ENCODE measurements at places on chromosomes 1 and 21.
A peak's percentile ranks its signal among the peaks of the same experiment; 100 is the strongest.

- DNase-seq, result no peak
These were observed 209.5 kb upstream of the GALNT2 start for GRCh38 chr1:229857585-229857984.

DNA sequence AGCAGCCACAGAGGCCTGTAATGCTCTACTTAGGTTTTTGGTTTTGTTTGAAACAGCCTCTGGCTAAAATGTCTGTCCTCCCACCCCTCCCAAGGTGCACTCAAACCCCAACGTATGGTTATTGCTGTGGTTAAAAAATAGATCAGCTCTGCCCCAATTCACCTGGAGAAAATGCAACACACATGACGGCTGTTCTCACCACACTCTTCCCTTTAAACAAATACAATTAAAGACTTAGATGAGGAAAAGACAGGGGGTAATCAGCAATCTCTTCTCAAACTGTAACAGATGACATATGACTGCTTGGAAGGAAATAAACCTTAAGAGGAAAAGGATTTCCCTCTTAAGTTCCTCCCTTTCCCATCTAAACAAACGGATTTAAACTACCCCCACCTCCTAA is 6.2 kb upstream of the MTMR11 start:
- no peak for DNase-seq

- DNase-seq, result no peak
These were observed 613 bp upstream of the ERO1B start for GRCh38 chr1:236282425-236282716.

DNA sequence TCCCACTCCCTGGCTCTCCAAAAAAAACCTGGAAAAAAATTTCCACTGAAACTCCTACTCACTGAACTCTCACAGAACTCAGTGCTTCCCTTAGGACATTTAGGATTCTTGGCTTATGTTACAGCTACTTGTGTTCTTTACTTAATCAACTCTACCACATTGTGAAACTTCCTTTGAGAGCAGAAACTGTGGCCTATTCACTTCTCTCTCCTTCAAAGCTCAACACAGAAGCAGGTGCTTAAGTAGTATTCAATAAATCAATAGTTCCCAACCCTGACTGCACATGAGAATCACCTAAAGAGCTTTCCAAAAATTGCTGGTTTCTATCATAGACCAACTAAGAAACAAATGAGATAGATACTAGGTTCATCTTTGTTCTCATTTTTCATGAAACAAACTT is 67.9 kb upstream of the DMRTA2 start:
- no peak for DNase-seq

DNA sequence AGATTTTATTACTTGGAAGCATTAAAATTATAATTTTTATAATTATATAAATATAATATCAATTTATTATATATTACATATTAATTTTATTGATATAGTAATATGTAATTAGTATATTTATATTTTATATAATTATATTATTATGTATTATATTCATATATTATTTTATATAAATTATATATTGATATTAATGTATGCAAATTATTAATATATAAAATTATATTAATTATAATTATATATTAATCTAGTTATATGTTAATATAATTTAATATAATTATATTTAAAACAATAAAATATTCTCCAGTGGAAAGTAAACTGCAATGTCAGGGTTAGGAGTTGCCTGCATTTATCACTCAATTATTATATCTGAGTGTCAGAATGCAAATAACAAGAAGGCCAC is 48.8 kb downstream of the KCNK2 start:
- DNase-seq, result no peak

GRCh38 chr1:211632117-211632807 is 43.2 kb downstream of the NEK2 start:
- no peak for DNase-seq

- no peak for DNase-seq
These were observed 3.6 kb downstream of the ZNF362 start for GRCh38 chr1:33259879-33260278.

DNA sequence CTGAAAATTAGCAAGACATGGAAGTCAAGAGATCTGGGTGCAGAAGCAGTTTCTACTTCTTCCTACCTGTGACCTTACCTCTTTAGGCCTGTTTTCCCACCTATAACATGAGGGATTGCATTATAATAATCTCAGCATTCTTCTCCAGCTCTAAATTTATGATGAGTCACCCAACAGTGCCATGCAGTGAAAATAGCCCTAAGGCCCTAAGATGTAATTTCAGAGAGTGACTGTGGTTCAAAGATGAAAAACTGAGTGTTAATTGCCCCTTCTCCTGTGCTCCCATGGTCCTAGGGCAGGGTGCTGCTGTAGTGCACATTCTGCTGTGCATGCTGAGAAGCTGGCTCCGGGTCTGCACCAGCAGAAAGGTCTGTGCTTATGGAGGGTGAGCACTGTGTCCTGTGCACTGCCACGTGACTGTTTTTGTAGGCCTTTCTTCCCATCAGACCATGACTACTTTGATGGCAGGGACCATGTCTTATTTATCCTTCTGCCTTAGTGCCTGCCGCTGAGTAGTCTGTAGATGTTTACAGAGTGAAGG is 29.7 kb downstream of the JUN start:
- no peak for DNase-seq

- DNase-seq, result no peak
These were observed 45.9 kb upstream of the DPH5 start for GRCh38 chr1:101071470-101071891.

DNA sequence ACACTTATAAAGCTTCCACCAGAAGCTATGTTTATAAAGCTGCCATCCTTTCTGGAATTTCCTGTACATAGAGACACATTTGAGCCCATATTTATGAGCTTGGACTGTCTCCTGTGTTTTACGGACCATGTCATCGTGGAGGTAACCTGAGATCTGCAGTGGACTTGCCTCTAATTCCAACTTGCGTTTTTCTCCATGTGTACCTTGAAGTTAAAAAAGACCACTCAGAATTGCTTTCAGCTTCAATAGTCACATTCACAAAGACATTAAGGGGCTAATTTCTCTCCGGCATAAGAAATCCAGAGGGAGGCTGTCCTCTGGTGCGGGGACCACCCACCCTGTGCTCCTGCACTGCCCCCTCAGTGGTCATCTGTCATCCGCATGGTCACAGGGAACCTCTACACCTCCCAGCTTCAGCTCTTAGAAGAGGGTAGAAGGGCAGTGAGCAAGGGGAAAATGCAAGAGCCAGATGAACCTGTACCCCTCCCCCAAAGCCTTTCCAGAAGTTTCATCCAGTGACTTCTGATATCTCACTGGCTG is 521.4 kb upstream of the CAMK1G start:
- DNase-seq, result no peak

DNA sequence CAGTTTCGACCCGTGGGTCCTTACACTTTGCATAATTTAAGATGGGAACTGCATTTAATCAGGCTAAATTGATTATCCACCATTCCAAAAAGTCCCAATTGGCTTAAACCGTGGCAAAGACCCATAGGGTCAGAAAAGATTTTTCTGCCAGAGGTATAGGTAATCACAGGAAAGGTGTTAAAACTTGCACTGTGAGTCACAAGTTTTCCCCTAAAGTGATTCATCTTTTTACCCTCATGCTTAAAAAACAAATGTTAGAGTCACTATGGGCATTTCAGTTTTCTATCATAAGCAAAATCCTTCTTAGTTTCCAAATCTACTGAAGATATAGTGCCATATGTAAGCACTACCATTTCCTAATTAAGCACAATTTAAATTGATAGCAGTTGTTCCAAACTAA is 1079.8 kb downstream of the ADGRL2 start:
- DNase-seq, result no peak

- DNase-seq, result no peak
These were observed 16.3 kb downstream of the ATG4C start for GRCh38 chr1:62800281-62800680.

GRCh38 chr1:187928288-187928687 is 1099.5 kb downstream of the PLA2G4A start:
- DNase-seq, result no peak

DNA sequence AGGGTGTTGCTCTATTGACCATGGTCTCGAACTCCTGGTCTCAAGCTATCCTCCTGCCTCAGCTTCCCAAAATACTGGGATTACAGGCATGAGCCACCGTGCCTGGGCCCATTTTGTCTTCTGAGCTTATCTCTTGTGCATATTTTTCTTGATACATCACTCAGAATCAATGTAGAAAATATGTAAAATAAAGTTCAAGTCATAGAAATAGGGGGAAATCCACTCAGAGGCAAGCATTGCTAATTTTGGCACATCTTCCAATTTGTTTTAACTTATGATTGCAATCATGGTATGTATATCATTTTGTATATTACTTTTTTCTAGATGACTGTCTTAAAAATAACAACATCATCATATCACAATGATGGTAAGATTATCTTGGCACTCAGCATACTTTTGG is 21.6 kb downstream of the RIT1 start:
- DNase-seq, result no peak

- peak; percentile 11 for DNase-seq
These were observed 488 bp downstream of the SLC35D1 start for GRCh38 chr1:67053535-67053784.

DNA sequence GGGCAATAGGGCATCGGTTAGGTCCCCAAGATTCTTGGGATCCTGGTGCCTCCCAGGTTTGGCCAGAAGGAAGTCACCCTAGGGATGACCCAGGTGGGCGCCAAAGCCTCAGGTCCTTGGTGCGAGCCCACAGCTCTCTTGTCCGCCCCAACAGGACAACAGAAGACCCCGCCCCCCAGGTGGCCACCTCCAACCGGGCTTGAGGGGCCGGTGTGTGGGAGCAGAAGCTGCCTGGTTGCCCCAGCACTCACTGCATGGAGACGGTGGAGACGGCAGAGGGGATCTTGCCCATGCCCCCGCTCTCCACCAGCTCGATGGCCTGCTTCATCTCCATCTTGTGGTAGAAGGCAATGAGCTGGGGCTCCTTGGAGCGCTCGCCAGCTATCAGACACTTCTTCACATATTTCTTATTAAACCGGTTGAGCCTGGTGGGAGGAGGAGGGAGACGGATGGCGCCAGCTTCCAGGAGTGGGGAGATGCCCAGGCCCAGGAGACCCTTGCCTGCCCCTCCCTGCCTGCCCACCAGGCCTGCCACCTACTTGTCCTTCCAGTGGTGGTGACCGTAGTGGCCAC is 52.7 kb downstream of the SLC9A1 start:
- no peak for DNase-seq

DNA sequence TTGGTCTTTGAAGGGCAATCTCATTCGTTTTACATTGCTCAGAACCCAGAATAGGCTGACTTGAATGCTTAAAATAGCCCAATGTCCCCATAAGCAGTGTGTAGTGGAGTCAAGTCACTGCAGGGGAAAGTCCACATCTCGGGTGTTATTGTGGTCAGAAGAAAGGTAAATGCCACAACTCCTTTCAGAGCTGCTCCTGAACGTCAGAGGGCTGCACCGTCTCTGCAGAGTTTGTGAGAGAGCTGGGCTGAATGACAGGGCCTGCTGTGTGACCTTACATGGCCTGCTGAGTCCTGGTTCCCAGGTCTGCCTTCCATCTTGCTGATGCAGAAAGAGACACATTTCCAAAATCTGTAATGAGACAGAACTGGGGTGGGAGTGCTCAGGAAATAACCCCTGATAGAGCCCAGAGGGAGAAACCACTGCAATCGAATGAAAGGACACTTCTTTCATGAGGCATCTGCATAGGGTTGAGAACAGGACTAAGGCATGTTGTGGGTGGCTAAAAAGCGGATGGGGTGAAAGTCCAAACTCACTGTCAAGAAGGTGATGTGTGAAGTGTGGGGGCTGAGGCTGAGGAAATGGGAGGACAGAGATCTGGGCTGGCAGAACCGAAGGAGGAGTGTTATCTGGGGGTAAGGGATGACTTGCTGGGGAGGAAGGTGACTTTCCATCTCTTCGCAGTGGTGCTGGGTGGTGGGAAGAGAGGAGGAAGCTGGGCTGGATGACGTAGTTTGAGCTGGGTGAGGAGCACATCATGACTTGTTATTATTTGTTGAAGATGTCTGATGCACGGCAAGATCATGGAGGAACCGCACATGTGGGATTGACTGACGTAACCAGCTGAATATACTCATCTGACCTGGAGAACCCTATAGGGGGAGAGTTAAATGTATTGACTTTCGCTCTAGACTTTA is 33.7 kb downstream of the XCL2 start:
- DNase-seq, result no peak
